Colonic mucosa (tissue), 4 donors: ENCODE measurements at places on chromosomes 5 and 9. TPM values are rescaled to one million over a fixed set of nuclear protein-coding genes. Genes with fewer than 3 reads are reported as not detected.

BRINP1 gene
- total RNA-seq: 0.13 TPM

GRCh38 chr5:27908341-27908740 is 870.0 kb upstream of the CDH9 start:
- no peaks in the 10 kb centered on the region for H3K36me3 ChIP-seq
- H3K4me1 ChIP-seq: no peaks in the 10 kb centered on the region
- H3K27ac ChIP-seq: no peak overlapping the region
- DNase-seq: no peak

NOXA1 gene
- 29.3 TPM for total RNA-seq

WDR31 gene
- 3.5 TPM for total RNA-seq

TMEM232 gene
- total RNA-seq: 2.1 TPM

- no peaks in the 10 kb centered on the region for H3K36me3 ChIP-seq
- no peak overlapping the region for H3K4me3 ChIP-seq
Measured at GRCh38 chr5:142014911-142015584, 2.2 kb upstream of the GNPDA1 start.

- no peak overlapping the region for H3K27ac ChIP-seq
- H3K4me1 ChIP-seq: no peaks in the 10 kb centered on the region
- no peaks in the 10 kb centered on the region for H3K27me3 ChIP-seq
- DNase-seq: no peak
- no peak overlapping the region for H3K4me3 ChIP-seq
Measured at GRCh38 chr9:6567140-6567591, 78.4 kb downstream of the GLDC start.

- no peaks in the 10 kb centered on the region for H3K27me3 ChIP-seq
- H3K36me3 ChIP-seq: no peaks in the 10 kb centered on the region
- H3K4me1 ChIP-seq: no peaks in the 10 kb centered on the region
- H3K4me3 ChIP-seq: no peak overlapping the region
- H3K27ac ChIP-seq: no peak overlapping the region
- DNase-seq: no peak
Measured at GRCh38 chr5:167730121-167730520, 561.3 kb upstream of the WWC1 start.

DNA sequence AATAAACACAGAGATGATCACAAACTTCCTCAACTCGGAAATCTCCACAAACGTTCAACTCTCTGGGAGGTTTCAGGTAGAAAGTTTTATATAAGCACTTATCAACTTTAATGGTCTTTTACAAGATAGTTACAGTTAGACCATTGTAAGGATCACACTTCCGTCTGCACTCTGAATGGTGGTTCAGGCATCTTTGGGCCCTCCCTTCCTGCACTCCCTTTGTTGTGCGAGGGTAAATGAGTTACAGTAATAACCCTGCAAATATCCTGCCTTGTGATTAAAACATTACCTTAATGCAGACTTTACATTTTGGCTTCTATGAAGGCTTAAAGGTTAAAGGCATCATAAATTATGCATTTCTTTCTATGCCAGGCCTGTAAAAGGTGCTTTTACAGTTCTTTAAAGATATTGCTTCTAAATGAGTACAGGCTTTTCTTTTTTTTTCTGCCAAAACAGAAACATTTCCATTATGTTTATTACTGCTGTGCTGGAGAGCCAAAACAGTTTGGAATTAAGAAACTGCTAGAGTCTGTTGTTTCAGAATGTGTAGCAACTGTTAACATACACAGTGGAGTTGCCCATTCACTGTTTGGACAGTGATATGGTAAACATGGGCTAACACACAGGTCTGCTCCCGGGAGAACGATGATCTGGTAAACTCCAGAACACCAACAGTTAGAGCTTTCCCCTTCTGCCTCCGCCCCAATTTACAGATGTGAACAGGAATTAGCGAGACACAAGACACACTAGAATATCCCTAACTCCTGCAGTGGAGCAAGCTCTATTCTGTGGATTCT is 1.1 kb downstream of the PRUNE2 start:
- H3K4me3 ChIP-seq: peak overlapping the region; percentile 38
- DNase-seq: peak; percentile 71
- peaks cover 5% of the 10 kb centered on the region for H3K27me3 ChIP-seq

BHMT2 gene
- 0.90 TPM for total RNA-seq

DNA sequence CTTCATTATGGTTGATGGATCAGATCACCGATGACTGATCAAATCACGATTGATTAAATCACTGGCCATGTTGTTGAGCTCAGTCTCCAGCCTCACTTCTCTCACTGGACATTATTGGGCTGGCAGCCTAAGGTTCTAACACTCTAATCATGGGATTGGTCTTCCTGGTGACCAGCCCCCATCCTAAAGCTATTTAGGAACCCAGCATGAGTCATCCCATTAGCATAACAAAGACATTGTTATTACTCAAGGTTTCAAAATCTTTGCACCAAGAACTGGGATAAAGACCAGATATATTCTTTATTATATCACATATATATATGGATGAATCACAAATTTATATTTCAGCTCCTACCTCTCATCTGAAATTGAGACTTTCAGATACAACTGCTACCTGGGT is 272.1 kb upstream of the IL12B start:
- no peak for DNase-seq
- H3K36me3 ChIP-seq: no peaks in the 10 kb centered on the region
- no peak overlapping the region for H3K27ac ChIP-seq
- H3K4me3 ChIP-seq: no peak overlapping the region
- H3K4me1 ChIP-seq: no peaks in the 10 kb centered on the region

LCN6 gene
- 1.2 TPM for total RNA-seq

- no peak for DNase-seq
- H3K27ac ChIP-seq: no peak overlapping the region
- no peak overlapping the region for H3K4me3 ChIP-seq
- no peaks in the 10 kb centered on the region for H3K4me1 ChIP-seq
Measured at GRCh38 chr5:103366918-103367549, 108.5 kb downstream of the MACIR start.

OR1K1 gene
- not detected for total RNA-seq

DNA sequence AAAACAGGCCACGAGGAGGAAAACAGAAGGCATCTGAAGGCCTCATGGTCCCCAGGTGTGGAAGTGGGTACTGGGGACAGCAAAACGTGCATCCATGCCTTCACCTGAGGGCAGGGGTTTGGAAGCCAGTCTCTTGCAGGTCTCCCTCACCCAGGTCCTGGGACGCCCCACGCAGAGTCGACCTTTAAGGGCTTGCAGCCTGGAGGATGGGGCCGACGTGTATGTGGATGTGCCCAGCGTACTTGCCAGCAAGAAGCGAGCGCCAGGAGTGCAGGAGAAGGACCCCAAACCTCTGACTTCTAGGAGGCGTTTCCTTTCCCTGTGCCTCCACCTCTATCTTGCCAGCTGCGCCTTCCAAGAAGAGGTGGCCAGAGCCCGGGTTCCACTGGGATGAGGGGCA is 65.9 kb downstream of the OTULIN start:
- H3K27ac ChIP-seq: no peak overlapping the region
- H3K36me3 ChIP-seq: no peaks in the 10 kb centered on the region
- H3K4me1 ChIP-seq: no peaks in the 10 kb centered on the region
- no peak overlapping the region for H3K4me3 ChIP-seq

DNA sequence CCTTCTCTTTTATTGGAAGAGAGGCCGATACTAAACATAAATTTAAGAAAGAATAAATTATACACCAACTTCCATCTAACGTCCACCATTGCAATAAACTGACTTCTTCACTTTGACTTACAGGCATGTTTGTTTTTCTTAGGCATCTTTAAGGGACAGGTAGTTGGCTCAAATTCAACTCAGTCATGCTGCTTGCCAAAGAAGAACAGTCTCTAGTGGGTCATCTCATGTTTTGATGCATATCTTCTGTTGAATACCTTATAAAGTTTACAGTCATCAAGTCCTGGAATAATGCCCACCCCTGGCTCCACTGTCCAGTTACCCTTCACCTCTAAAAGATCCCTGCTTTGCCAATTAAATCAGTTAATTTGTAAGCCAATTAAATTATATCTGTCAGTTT is 328.2 kb upstream of the GRAMD2B start:
- no peaks in the 10 kb centered on the region for H3K36me3 ChIP-seq
- no peak overlapping the region for H3K27ac ChIP-seq
- no peaks in the 10 kb centered on the region for H3K27me3 ChIP-seq
- H3K4me1 ChIP-seq: no peaks in the 10 kb centered on the region
- DNase-seq: no peak

- no peaks in the 10 kb centered on the region for H3K27me3 ChIP-seq
- H3K4me1 ChIP-seq: no peaks in the 10 kb centered on the region
- DNase-seq: no peak
- no peaks in the 10 kb centered on the region for H3K36me3 ChIP-seq
Measured at GRCh38 chr5:74034733-74035132, 408.7 kb downstream of the ARHGEF28 start.

GRCh38 chr9:33721674-33722358 is 73.5 kb upstream of the PRSS3 start:
- H3K4me3 ChIP-seq: no peak overlapping the region
- H3K27me3 ChIP-seq: no peaks in the 10 kb centered on the region
- no peak overlapping the region for H3K27ac ChIP-seq
- no peaks in the 10 kb centered on the region for H3K4me1 ChIP-seq
- DNase-seq: peak; percentile 84
- H3K36me3 ChIP-seq: no peaks in the 10 kb centered on the region

- H3K27me3 ChIP-seq: no peaks in the 10 kb centered on the region
- no peak overlapping the region for H3K4me3 ChIP-seq
- no peak overlapping the region for H3K27ac ChIP-seq
- no peaks in the 10 kb centered on the region for H3K4me1 ChIP-seq
Measured at GRCh38 chr9:30582240-30582639, 1802.2 kb upstream of the ACO1 start.

- H3K4me1 ChIP-seq: no peaks in the 10 kb centered on the region
- DNase-seq: no peak
- H3K27me3 ChIP-seq: no peaks in the 10 kb centered on the region
- H3K27ac ChIP-seq: no peak overlapping the region
- no peaks in the 10 kb centered on the region for H3K36me3 ChIP-seq
Measured at GRCh38 chr9:110545705-110546104, 33.8 kb downstream of the SVEP1 start.

GRCh38 chr9:137865581-137866145 is 11.9 kb upstream of the CACNA1B start:
- H3K27ac ChIP-seq: no peak overlapping the region
- no peaks in the 10 kb centered on the region for H3K27me3 ChIP-seq
- no peaks in the 10 kb centered on the region for H3K36me3 ChIP-seq
- no peak for DNase-seq
- H3K4me3 ChIP-seq: no peak overlapping the region
